Right cardiac atrium (tissue), 5 donors: ENCODE measurements at places on chromosomes 4 and X.

DNA sequence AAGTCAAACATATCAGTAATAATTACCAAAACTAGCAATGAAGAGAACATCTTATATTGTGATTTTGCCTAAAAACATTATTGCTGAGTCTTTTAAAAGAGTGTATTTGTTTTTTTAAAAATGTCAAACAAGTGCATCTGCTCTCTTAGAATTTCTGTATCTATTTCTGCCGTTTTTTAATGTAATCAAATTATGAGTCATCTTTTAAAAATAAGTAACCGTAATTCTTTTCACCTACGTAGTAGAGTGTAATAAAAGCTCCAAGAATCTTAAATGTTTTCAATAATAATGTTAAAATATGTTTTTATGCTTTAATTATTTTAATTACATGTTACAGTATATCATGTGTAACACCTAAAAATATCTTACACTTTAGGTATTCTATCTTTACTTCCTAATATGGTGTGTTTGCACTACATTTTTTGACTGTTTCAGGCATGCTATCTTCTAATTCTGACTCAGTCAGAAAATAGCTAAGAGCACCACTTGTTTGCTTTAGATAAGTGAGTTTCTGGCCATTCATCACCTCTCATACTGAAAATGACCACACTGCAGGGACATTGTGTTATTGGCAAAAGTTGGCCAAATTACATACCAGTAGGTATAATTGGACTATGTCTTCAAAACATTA lies 368.5 kb downstream of the PCDH7 start:
- DNase-seq = no peak

- DNase-seq = no peak
Observed at GRCh38 chr4:177109769-177110168, 199.9 kb upstream of the NEIL3 start.

DNA sequence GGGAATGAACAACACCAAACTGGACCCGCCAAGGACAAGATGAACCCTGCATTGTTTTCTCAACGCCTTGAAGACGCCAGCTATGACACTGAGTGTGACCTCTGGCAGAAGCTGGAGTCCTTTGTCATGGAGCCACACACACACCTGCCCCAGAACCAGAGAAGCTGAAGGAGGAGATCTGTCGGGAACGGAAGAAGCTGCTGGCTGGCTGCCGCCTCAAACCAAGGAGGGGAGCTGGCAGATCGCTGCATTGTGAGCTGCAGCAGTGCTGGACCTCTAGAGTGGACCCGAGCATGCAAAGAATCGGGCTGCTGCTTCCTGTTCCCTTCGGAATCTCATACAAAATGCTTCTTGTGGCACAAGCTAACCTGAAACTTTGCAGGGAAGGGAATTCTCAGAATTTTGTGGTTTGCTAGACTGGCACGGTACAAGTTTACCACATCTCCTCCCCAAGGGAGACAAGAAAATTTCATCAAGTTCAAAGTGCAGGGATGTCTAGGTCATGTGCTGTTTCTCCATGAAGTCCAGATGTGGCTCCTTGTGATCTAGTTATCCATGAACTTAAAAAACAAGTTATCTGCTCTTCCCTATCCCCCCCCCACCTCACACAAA lies 23.4 kb upstream of the GLRB start:
- no peak for DNase-seq

GRCh38 chr4:5592272-5592671 lies 116.1 kb downstream of the EVC2 start:
- DNase-seq = no peak

GRCh38 chr4:26885912-26886274 lies 25.3 kb downstream of the STIM2 start:
- no peak for DNase-seq

- no peak for DNase-seq
Observed at GRCh38 chr4:37852376-37852775, 25.9 kb downstream of the PGM2 start.

DNA sequence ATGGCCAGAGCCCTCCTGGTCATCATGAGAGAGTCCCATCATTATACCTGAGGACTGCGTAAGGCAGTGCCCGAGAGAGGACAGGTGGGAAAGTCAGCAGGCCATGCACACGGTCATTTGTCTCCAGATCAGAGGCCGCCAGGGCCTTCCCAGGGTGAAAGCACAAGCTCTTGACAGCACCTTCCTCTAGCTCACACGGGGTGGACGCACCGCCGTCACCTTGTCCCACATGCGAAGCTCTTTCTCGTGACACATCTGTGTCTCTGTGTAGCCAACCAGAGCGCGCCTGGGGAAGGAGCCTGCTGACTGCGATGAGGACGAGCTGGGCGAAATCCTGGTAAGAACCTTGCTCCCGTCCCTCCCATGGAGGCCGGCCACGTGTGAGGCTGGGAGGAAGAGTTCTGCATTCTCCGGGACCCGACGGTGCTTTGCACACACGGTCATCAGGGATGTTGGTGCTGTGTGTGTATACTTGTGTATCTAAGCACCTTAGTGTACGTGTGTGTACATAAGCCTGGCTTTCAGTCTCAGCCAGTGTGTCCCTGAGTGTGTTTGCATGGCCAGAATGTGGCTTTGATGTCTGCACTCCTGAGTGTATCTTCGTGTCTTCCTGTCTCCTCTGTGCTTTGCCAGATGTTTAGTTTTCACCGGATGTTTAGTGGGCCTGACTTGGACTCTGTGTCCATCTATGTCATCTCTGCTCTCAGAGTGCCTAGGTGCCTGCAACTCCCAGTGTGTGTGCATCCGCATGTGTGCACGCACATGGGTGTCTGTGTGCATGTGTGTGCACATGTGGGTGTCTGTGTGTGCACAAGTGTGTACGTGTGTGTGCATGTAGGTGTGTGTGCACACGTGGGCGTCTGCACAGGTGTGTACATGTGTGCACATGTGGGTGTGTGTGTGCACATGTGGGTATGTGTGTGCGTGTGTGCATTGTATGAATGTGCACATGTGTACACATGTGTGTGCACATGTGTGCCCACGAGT lies 15.1 kb downstream of the ATP5ME start:
- peak; percentile 4 for DNase-seq

DNA sequence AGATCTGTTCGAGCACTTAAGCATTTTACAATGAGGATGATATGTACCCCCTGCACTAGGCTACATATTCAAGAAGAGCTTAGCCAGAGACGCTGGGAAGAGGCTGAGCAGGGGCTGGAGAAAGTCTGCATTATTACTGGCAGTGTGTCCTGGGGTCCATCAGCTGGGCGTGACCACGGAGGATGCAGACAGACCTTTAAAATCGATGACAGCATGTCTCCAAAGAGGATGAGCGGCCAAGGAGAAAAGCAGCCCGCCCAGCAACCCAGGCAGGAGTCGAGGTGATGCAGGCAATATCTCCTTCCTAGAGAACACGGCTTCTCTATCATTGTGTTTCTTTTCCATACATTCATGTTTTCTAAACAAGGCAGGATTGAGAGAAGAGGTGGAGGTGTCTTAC lies 300.7 kb downstream of the USP46 start:
- no peak for DNase-seq

GRCh38 chrX:72081605-72082320 lies 50.0 kb downstream of the RTL5 start:
- no peak for DNase-seq

DNA sequence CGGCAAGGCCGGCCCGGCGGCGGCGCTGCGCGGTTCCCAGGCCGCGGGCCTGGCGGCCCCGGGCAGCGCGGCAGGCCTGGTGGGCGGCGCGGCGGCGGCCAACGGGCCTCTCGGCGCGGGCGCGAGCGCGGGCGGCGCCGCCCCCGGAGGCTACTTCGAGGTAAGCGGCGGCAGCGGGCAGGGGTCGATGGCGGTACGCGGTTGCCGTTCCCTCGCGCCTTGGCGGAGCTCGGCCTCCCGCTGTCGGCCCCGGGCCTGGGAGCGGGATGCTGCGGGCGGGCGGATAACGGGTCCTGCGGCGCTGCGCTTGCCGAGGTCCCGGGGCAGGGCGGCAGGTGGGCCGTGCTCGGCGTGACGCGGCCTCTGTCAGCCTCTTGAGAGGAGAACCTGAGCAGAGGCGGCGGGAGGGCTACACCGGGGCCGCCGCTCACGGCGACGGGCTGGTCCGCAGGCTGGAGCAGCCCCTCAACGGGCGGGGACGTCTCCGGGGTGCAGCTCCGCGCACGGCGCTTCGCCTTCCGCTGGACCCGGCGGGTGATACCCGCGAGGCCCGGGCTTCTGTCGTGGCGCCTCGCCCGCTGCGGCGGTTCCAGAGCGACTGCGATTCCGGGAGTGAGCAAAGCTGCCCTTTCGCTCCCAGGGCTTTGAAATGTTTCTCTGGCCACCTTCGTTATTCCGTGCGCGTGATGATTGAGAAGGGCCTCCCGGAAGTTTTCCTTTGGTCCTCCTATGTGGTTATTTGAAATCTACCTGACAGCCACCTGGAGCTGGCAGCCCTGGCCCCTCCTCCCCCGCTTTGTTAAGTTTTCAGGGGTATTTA lies 774 bp downstream of the FAM193A start:
- peak; percentile 53 for DNase-seq

- DNase-seq = no peak
Observed at GRCh38 chrX:39826813-39827543, 270.8 kb downstream of the BCOR start.

DNA sequence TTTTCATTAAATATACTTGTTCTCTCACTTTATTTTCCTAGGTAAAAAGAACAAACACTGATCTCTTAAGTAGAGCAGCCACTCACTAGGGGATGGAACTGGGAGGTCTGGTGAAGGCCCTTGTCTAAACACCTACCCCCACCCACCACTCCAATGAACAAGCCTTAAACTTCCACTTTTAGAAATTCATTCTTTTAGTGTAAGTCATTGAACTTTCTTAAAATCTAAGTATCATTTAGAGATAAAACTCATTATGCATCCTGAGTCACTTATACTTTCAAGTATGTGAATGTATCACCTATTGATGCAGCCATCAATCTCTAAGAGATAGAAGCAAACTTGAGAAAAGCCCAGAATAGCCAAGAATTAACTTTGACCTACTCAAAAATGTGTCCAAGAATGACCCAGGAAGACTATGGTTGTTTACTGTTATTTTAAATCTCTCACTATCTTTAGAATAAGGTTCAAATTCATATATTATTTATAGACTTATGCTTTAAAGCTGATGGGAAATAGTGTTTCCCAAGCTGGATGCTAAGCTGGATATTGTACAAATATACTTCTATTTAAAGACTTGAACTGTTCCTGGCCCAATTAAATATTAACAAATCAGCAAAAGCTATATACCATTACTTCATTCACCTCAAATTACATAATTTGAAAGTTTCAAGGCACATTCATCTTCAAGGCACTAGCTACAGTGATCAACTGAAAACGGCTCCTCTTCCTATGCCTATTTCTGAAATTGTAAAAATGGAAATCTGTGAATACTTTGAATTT lies 49.5 kb downstream of the CAMK2D start:
- DNase-seq = no peak

GRCh38 chr4:123653236-123653635 lies 256.6 kb downstream of the SPRY1 start:
- no peak for DNase-seq

DNA sequence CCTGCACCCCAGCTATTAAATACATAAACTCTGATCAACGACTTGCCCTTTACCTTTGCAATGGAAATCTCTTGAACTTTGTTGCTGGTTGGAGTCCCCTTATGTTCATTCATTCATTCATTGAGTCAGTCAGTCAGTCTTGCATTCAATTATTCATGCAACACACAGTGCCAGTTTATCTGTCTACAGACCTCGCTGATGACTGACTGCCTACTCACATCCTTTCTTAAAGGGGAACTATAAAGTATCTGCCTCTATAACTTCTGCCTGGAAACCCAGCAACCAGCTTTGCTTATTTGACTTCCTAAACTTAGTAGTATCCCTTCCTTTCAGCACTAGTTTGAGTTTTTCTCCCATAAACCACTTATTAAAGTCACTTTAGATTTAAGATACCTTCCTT lies 620.8 kb upstream of the ADGRL3 start:
- no peak for DNase-seq

- DNase-seq = peak; percentile 69
Observed at GRCh38 chr4:148053298-148054003, 321.6 kb downstream of the ARHGAP10 start.

DNA sequence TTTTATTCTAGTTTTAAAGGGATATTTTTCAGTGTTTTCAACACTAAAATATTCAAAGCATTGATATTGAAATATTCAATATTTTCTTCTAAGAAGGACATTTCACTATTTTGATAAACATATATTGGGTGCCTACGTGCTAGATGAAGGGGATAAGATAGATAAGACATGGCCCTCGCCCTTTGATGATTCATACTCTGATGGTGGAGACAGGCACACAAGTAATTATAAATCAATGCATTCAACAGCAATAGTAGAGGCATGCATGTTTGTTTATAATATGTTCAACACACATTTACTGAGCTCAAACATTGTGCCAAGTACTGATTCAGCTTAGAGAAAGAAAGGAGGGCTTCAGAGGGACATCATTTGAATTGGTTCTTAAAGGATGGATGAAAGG lies 22.7 kb downstream of the TMEM47 start:
- no peak for DNase-seq

GRCh38 chr4:17846266-17846665 lies 35.5 kb downstream of the NCAPG start:
- no peak for DNase-seq

DNA sequence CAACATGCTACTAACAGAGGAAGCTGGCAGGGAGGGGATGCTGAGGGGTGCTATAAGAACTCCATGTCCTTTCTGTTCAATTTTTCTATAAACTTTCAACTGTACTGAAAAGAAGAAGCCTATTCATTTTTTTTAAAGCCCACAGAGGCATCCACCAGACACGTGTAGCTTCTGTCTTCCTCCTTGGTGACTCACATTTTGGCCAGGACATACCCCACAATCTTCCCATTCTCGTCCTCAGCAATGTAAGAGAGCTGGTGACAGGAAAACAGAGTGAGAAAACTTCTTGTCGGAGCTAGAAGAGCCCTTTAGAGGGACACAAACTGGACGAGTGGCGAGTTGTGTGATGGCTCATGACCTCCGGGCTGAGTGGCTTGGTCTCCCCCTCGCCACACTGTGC lies 1.1 kb downstream of the NAA10 start:
- no peak for DNase-seq

GRCh38 chr4:36990128-36990872 lies 254.2 kb upstream of the NWD2 start:
- no peak for DNase-seq

DNA sequence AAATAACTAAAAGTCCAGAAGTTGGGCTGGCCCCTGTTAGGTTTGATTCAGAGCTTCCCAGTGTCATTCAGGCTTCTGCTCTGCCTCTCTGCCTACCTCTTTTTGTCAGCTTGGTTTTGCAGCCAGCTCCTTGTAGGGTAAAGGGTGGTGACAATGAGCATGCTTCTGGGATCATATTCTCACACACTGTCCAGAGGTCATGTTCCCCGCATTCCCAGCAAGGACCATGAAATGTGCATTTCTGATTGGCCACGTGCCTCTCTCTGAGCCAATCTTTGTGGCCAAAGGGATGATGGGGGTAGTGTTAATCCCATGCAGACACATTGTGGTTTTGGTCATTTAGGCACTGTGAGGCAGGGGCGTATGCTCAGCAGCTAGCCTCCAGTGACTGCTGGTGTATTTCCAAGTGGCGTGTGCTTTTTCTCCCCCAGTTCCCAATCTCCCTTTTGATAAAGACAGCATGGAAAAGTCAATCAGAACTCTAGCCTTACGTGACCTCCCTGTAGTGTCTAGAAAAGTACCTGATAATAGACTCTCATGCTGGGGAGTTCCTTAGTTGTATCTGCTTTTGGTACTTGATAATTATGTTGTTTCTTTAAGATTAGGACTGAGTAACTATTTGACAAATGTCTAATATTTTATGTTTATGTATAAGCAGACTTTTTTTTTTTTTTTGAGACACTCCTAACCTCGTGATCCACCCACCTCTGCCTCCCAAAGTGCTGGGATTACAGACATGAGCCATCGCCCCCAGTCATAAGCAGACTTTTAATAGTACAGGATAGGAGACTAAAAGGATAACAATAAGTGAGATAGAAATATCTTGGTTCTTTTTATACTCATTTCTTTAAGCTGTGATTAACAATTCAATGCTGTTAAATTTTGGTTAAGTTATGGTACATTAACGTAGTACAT lies 57.8 kb downstream of the KIAA0232 start:
- no peak for DNase-seq
